ENCODE measurements at places on chromosomes 5 and 9.

DNA sequence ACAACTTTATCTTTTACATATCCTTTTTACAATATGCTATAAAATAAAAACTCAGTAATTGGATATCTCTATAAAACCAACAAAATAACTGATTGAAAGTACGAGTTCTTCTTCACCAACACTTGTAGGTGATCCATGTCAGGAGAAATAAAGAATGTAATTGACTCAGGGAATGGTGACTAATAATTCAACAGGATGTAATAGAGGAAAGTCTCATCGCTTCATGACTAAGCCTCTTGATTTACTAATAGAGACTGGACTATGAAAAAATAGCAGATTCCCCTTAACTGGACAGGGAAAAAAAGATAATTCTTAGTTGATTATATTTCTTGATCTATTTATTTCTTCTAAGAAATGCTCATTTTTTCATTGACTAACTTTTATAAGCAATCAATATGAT is 507.7 kb upstream of the PTGER4 start:
- no peaks in the 10 kb centered on the region for H3K36me3 ChIP-seq
- H3K27me3 ChIP-seq = no peaks in the 10 kb centered on the region
- H3K27ac ChIP-seq = no peak overlapping the region
- no peaks in the 10 kb centered on the region for H3K4me1 ChIP-seq
- DNase-seq = no peak

DNA sequence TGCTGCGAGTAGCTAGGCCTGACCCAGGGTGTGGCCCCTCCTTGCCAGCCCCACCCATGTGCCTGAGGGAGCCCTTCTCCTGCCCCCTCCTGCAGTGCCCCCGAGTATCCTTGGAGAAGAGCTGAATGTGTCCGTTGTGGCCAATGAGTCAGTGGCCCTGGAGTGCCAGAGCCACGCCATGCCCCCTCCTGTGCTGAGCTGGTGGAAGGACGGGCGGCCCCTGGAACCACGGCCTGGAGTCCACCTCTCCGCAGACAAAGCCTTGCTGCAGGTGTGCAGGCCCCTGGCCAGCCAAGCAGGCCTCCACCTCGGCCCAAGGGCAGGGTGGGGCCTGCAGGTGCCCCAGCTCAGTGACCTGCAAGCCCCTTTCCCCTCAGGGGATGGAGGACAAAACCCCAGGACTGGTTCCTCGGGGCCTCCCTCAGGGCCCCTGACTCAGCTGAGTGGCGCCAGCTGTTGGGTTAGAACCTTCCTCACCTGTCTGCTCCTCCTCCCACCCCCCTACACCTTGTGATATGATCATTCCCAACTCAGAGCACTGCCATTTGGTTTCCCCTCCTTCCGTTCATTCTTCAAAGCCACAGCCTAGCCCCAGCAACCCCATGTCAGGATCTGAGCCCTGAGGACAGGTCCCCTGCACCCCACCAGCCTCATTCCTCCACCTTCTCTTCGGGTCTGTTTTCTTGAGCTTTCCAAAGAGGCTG is 80.0 kb upstream of the ASS1 start:
- no peak for DNase-seq
- no peaks in the 10 kb centered on the region for H3K36me3 ChIP-seq
- no peak overlapping the region for H3K4me3 ChIP-seq
- no peaks in the 10 kb centered on the region for H3K4me1 ChIP-seq
- H3K27me3 ChIP-seq = no peaks in the 10 kb centered on the region

GRCh38 chr5:55538661-55539060 is 3.9 kb upstream of the PLPP1 start:
- no peak overlapping the region for H3K4me3 ChIP-seq
- no peaks in the 10 kb centered on the region for H3K27me3 ChIP-seq
- H3K4me1 ChIP-seq = peaks cover 6% of the 10 kb centered on the region
- no peak overlapping the region for H3K27ac ChIP-seq
- no peaks in the 10 kb centered on the region for H3K36me3 ChIP-seq

DNA sequence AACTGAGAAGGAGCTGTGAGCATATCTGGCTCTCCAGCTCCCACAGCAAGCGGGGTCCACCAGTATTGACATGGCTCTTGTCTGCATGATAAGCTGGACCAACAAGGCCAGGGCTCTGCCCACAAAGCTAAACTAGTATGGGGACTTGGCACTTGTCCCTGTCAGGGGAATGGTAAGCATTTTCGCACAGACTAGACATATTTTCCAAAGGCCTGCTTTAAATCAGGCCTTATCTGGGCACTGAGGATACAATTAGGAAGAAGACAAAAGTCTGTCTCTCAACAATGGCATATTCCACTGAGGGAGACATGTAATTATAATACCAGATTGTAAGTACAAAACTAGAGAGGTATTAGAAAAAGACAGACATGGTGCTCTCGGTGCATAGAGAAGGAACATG is 32.1 kb downstream of the CSF2 start:
- H3K4me1 ChIP-seq = peaks cover 16% of the 10 kb centered on the region
- H3K4me3 ChIP-seq = no peak overlapping the region
- H3K27me3 ChIP-seq = no peaks in the 10 kb centered on the region

All from vagina (tissue), 2 donors.